Right cardiac atrium (tissue), 5 donors: ENCODE measurements at places on chromosomes 2 and 18. TPM values are rescaled to one million over a fixed set of nuclear protein-coding genes. Genes with fewer than 3 reads are reported as not detected.

- DNase-seq, result peak; percentile 87
Observed at GRCh38 chr2:218398437-218399390, 954 bp upstream of the CTDSP1 start.

- DNase-seq, result no peak
Observed at GRCh38 chr2:230984393-230985220, 11.3 kb upstream of the SPATA3 start.

DNA sequence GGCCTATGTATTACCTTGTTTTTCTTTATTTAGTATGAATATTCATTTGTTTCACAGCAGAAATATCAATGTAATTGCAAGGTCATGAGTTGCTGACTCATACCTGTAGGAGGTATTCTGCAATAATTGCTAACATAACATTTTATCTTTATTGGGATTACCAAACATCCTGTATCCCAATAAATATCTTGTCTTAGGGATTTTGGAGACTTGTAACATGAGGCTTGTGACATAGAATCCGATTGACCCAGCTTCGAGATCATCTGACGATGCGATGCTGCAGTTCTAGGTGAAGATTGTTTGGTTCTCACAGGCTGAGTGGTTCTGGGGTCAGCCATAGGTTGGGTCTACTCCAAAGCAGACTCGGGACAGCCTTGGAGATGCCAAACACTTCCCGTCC is 133.4 kb upstream of the RND3 start:
- DNase-seq, result no peak

DNA sequence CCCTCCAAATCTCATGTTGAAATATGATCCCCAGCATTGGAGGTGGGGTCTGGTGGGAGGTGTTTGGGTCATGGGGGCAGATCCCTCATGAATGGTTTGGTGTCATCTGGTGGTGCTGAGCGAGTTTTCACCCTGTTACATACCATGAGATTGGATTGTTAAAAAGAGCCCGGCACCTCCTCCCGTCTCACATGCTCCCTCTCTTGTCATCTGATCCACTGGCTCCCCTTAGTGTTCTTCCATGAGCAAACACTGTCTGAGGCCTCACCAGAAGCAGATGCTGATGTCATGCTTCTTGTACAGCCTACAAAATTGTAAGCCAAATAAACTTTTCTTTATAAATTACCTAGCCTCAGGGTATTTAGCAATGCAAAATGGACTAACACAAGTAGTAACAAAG is 405.0 kb upstream of the SLC39A10 start:
- DNase-seq, result no peak

GRCh38 chr2:175168564-175168945 is 552 bp upstream of the ATF2 start:
- no peak for DNase-seq

- no peak for DNase-seq
Observed at GRCh38 chr18:75100832-75101630, 107.9 kb downstream of the PTGR3 start.

- DNase-seq, result no peak
Observed at GRCh38 chr2:129880309-129880708, 99.2 kb upstream of the RAB6C start.

CYS1 gene
- total RNA-seq, result 13.3 TPM

CPLX4 gene
- not detected for total RNA-seq

TET3 gene
- 3.3 TPM for total RNA-seq

STK36 gene
- 9.7 TPM for total RNA-seq
